ENCODE measurements at places on chromosomes 12 and 14. TPM values are rescaled to one million over a fixed set of nuclear protein-coding genes. Genes with fewer than 3 reads are reported as not detected.

GRCh38 chr14:73859145-73859544, 7.5 kb downstream of the PTGR2 start:
- DNase-seq = no peak
- H3K27ac ChIP-seq = no peak overlapping the region
- no peak overlapping the region for H3K4me3 ChIP-seq
- no peaks in the 10 kb centered on the region for H3K27me3 ChIP-seq
- no peaks in the 10 kb centered on the region for H3K4me1 ChIP-seq

- H3K4me3 ChIP-seq = no peak overlapping the region
- no peaks in the 10 kb centered on the region for H3K27me3 ChIP-seq
- H3K4me1 ChIP-seq = peaks cover 15% of the 10 kb centered on the region
These were observed 42.9 kb downstream of the DUSP6 start for GRCh38 chr12:89309440-89309802.

DNA sequence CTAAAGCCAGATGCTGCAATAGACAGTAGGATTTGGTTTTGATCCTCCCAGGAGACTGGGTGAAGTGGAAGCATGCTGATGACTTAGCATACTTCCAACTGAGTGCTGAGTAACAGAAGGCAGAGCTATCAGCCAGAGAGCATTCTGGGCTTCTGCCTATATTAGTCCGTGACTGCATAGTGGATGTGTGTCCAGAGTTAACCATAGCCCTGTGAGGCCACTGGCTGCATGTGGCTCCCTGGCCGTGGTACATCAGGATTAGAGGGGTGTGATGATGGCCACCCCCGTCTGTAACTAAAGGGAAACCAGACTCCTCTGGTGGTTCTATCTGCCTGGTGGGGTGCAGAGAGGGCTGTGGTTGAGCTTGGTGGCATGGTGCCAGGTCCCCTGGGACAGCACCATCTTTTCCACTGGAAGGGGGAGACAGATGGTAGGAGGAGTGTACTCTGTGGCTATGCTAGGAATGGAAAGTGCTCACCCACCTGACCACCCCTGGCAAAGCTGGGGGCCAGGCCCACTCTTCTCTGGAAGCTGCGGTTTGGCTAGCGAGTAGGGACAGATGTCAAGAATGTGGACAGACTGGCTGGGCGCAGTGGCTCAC, 27.4 kb downstream of the ABCD4 start:
- no peak overlapping the region for H3K27ac ChIP-seq
- H3K36me3 ChIP-seq = peaks cover 8% of the 10 kb centered on the region
- no peak overlapping the region for H3K4me3 ChIP-seq
- DNase-seq = no peak
- H3K4me1 ChIP-seq = peaks cover 5% of the 10 kb centered on the region

- H3K4me3 ChIP-seq = no peak overlapping the region
- no peaks in the 10 kb centered on the region for H3K4me1 ChIP-seq
- H3K27ac ChIP-seq = no peak overlapping the region
- DNase-seq = no peak
- H3K36me3 ChIP-seq = no peaks in the 10 kb centered on the region
- no peaks in the 10 kb centered on the region for H3K27me3 ChIP-seq
These were observed 407.8 kb upstream of the RGS6 start for GRCh38 chr14:71524320-71524982.

GRCh38 chr12:98678946-98679610, 34.0 kb downstream of the APAF1 start:
- H3K4me3 ChIP-seq = no peak overlapping the region
- H3K36me3 ChIP-seq = no peaks in the 10 kb centered on the region
- H3K27me3 ChIP-seq = no peaks in the 10 kb centered on the region
- no peak for DNase-seq

DNA sequence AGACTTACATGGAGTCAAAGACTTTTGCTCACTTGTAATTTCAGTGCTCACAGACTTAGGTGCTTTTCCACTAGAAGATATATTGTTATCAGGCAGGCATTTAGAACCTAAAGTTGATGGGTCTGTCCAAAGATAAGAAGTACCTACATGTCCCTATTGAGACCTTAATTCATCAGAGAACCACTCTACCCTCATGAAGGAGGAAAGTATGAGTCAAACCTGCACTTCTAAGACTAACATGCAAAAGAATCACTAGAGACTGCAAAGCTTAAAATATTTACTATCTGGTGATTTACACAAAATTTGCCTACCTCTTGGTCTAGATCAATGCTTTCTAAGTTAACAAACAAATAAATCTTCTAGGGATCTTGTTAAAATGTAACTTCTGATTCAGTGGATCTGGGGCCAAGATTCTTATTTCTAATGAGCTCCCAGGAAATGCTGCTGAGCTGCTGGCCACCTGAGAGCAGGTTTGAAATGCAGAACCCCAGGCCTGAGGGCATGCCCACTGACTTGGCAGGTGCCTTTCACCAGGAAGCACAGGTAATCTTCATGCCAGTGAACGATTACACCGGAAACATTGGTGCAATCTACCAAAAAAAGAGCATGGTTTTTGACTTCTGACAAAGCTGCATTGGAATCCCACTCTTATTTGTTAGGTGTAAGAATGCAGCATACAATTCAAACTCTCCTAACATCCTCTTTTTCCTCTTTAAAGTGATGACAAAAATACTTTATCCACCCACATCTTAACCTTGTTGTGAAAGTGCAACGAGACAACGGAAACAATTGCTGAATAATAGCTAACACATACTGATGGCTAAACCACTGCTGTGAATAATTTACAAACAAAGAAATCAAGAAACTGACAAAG, 214.2 kb downstream of the ADAMTS20 start:
- H3K4me3 ChIP-seq = no peak overlapping the region
- peaks cover 18% of the 10 kb centered on the region for H3K4me1 ChIP-seq

- H3K36me3 ChIP-seq = peaks cover 7% of the 10 kb centered on the region
- DNase-seq = peak; percentile 52
- H3K4me3 ChIP-seq = peak overlapping the region; percentile 94
- H3K27me3 ChIP-seq = peaks cover 13% of the 10 kb centered on the region
- H3K27ac ChIP-seq = peak overlapping the region; percentile 0
These were observed 47.1 kb downstream of the BCAT1 start for GRCh38 chr12:24901576-24902461.

GRCh38 chr14:35366521-35366976, 38.0 kb downstream of the NFKBIA start:
- no peaks in the 10 kb centered on the region for H3K36me3 ChIP-seq
- no peak overlapping the region for H3K4me3 ChIP-seq
- H3K27me3 ChIP-seq = no peaks in the 10 kb centered on the region

GOLT1B gene
- total RNA-seq = 26.3 TPM

SLCO1B1 gene
- total RNA-seq = 0.21 TPM

FZD10 gene
- 14.2 TPM for total RNA-seq

All from neural crest cell (in vitro differentiated cells).